ENCODE measurements at places on chromosomes 7 and 10. TPM values are rescaled to one million over a fixed set of nuclear protein-coding genes. Genes with fewer than 3 reads are reported as not detected.

SLIT1 gene
- not detected for total RNA-seq

ASL gene
- total RNA-seq, result 59.7 TPM

DGKI gene
- total RNA-seq, result 0.29 TPM

MSMB gene
- total RNA-seq, result not detected

ELAPOR2 gene
- total RNA-seq, result 3.5 TPM

SMKR1 gene
- total RNA-seq, result not detected

Measured in mammary epithelial cell (primary cell).